Hepatic stellate cell (primary cell): ENCODE measurements at places on chromosomes 12 and 14.
A peak's percentile ranks its signal among the peaks of the same experiment; 100 is the strongest.

GRCh38 chr14:99093532-99094517 is 178.2 kb downstream of the BCL11B start:
- no peak for DNase-seq

- DNase-seq = no peak
These were observed 66.4 kb downstream of the UNC79 start for GRCh38 chr14:93496856-93497741.

GRCh38 chr12:100381379-100381778 is 24.5 kb downstream of the SLC17A8 start:
- DNase-seq = no peak

GRCh38 chr12:23851602-23852001 is 97.9 kb downstream of the SOX5 start:
- DNase-seq = no peak

DNA sequence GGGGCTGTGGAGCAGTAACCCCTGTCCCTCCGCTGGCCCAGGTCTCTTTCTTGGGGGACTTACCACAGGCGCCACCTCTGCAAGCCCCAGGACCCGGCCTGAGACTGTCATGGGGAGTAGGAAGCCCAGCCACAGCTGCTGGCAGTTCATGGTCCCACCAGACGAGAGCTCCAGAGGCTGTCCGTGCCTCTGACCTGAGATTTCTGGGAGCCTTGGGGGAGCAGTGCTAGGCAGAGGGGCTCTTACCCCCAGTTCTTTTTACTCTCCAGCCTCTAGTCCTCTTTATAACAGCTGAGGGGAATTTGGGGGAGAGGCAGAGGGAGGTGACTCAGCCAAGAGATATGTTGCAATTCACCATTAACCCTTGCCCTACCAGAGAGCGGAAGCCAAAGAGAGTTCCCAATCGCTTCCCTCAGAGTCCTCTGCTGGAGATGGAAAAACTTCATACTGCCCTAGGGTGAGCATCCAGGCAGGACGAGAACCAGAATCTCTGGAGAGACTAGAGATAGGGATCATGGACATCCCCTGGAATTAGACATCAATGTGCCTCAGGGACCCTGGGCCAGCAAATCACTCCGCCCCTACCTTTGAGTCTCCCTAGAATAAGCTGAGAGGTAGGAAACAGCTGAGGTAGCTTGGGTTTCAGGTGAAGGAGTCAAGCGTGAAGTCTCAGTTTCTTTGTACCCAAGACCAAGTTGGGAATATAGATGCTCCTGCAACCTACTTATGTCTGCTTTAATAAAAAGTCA is at the start of gene MMP19:
Gene MMP19, minus strand, starts transcription at position 256 of the 749 bp plus-strand sequence. Its CDS starts 106 bp downstream, at position 150.
- peak; percentile 75 for DNase-seq

DNA sequence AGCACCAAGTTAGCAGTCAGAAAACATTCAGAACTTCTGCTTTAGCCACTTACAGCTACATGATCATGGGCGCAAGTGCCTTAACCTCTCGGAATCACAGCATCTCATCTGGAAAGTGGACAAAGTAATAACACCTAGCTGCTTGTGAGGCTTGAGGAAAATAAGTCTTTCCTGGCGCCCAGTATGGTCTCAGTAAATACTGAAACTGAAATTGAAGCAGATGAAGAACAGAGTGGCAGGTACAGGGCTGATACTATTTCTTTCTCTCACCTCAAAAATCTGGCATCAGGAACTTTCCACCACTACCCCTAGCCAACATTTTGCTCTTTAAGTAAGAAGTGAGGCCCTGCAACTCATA is 129.7 kb upstream of the FUT8 start:
- DNase-seq = no peak

DNA sequence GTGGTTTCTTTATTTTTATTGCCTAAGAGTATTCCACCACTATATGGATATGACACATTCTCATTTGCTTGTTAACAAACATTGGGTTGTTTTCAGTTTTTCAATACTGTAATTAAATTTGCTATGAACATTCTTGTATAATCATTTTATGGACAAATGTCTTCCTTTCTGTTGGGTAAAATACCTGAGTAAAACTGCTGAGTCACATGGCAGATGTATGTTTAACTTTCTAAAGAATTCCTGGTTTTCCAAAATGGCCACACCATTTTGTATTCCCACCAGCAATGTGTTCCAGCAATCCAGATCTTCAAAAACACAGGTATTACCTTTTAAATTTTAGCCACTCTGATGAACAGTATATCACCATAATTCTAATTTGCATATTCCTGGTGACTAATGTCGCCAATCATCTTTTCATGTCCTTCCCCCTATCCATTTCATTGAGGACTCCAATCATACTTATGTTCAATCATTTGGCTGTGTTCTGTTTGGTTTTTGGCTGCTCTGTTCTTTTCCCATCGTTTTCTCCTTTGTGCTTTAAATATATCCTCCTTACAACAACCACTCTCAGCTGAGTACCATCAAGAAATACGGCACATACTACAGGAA is 36.0 kb downstream of the CDK17 start:
- DNase-seq = no peak
